Muscle of leg (tissue), 16 donors: ENCODE measurements at places on chromosomes 16 and 17. TPM values are rescaled to one million over a fixed set of nuclear protein-coding genes. Genes with fewer than 3 reads are reported as not detected.

PNMT gene
- 3.2 TPM for total RNA-seq

HEXIM2 gene
- total RNA-seq = 6.2 TPM

ARHGAP44 gene
- 3.0 TPM for total RNA-seq

ASPHD1 gene
- 0.09 TPM for total RNA-seq

- peak; percentile 48 for DNase-seq
- peak overlapping the region; percentile 45 for H3K27ac ChIP-seq
- H3K4me1 ChIP-seq = peaks cover 62% of the 10 kb centered on the region
- no peak overlapping the region for H3K4me3 ChIP-seq
Observed at GRCh38 chr17:2082003-2082781, 27.3 kb downstream of the HIC1 start.

- DNase-seq = no peak
- H3K4me1 ChIP-seq = no peaks in the 10 kb centered on the region
- no peaks in the 10 kb centered on the region for H3K36me3 ChIP-seq
- H3K27ac ChIP-seq = no peak overlapping the region
- peaks cover 3% of the 10 kb centered on the region for H3K27me3 ChIP-seq
Observed at GRCh38 chr17:74072340-74072739, 131.1 kb upstream of the RPL38 start.

DNA sequence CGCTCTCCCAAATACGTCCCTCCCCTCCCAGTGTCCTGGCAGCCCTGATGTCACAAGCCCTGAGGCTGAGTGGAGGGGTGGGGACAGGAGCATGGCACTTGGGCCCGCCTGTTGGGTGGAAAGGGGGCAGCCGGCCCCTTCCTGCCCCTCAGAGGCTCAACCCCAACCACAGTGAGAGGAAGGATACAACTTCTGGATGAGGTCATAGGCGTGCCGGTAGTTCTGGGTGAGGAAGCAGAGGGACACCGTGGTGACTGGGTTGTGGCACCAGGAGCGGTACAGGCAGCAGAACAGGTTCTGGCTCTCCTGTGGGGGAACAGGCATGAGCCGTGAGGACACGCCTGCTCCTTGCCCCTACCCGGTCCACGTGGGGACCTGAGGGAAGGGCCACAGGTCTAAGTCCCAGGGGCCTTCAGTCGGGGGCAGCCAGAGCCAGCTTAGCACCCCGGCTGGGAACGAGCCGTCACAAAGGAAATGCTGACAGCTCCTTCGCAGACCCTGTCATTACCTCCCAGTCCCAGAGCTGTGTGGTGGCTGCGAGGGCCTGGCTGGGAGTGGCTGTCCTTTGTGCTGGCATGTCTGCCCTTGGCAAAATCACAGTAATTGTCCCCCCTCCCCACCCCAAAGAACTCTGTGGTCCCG is 11.2 kb upstream of the MTSS2 start:
- no peaks in the 10 kb centered on the region for H3K27me3 ChIP-seq
- H3K4me3 ChIP-seq = no peak overlapping the region
- H3K27ac ChIP-seq = peak overlapping the region; percentile 71
- H3K36me3 ChIP-seq = peaks cover 17% of the 10 kb centered on the region
- peaks cover 99% of the 10 kb centered on the region for H3K4me1 ChIP-seq

GRCh38 chr17:20120836-20121235 is 111.7 kb downstream of the SPECC1 start:
- no peak overlapping the region for H3K4me3 ChIP-seq
- H3K27ac ChIP-seq = no peak overlapping the region
- DNase-seq = peak; percentile 70
- peaks cover 2% of the 10 kb centered on the region for H3K27me3 ChIP-seq
- peaks cover 15% of the 10 kb centered on the region for H3K4me1 ChIP-seq

DNA sequence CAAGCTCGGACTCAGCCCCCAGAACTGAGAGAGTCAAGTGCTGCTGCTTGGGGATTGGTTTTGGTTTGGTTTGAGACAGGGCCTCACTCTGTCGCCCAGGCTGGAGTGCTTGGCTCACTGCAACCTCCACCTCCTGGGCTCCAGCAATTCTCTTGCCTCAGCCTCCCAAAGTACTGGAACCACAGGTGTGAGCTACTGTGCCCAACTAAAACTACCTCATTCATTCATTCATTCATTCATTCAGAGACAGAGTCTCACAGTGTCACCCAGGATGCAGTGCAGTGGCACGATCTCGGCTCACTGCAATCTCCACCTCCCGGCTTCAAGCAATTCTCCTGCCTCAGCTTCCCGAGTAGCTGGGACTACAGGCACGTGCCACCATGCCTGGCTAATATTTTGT is 24.7 kb downstream of the UNKL start:
- H3K4me3 ChIP-seq = no peak overlapping the region
- no peaks in the 10 kb centered on the region for H3K27me3 ChIP-seq
- no peak overlapping the region for H3K27ac ChIP-seq
- H3K36me3 ChIP-seq = peaks cover 56% of the 10 kb centered on the region

DNA sequence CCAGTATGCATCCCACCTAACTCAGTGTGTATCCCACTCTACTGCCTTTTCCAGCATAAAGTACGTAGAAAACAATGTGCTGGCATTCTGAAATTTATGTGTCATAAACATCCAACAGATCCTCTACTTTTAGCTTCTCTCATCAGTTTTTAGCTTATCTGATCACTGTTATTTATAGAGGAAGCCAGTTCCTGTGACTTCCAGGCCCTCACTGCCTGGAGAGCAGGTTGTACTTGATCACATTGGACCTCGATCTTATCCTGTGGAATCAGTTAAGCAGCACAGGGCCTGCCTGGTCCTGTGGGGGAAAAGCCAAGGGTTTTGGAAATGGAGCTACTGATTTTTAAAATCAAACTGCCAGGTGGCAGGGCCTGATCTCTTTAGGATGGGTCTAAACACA is 30.8 kb downstream of the PRSS54 start:
- H3K4me1 ChIP-seq = no peaks in the 10 kb centered on the region
- H3K27me3 ChIP-seq = no peaks in the 10 kb centered on the region
- DNase-seq = no peak
- no peak overlapping the region for H3K27ac ChIP-seq
- no peak overlapping the region for H3K4me3 ChIP-seq
- peaks cover 4% of the 10 kb centered on the region for H3K36me3 ChIP-seq

DNA sequence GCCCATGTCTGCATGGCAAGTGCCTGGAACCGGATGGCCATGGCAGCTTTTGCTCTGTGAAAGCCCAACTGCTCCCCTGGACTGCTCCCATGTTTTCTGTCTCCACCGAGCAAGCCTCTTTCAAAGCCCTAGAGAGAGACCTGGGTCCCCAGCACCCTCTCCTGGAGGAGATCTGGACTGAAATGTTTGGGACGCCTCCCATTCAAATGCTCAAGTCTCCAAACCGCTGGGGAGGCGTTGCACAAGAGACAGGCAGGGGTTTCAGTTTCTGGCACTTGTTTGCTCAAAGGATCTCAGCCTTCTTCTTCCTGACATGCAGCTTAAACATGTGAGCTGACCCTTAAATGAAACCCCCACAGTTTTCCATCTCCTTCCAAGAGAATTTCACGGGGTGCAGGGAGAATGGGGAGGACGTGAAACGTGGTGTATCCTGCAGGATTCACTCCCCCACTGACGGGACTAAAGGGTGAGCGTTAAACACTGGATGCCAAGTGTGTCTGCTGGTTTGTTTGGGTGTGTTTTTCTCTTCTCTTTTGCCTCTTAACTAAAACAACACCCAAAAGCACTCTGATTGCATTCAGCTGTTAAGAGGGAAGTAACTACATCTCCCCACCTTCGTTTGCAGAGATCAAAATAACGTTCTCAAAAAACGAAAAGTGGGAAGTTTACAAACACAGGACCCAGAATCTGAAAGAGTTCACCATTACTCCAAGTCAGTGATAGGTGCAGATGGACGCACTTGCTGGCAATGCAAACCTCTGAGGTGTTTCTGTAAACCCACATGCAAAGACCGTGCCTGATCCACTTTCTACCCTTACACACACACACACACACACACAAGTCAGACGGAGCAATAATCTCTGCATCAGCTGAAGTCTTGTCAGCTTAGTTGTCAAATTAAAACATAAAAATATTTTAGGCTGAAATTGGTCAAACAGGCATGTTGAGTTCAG is 256.9 kb downstream of the C16orf95 start:
- peaks cover 4% of the 10 kb centered on the region for H3K4me1 ChIP-seq
- DNase-seq = peak; percentile 58
- H3K27ac ChIP-seq = no peak overlapping the region

DNA sequence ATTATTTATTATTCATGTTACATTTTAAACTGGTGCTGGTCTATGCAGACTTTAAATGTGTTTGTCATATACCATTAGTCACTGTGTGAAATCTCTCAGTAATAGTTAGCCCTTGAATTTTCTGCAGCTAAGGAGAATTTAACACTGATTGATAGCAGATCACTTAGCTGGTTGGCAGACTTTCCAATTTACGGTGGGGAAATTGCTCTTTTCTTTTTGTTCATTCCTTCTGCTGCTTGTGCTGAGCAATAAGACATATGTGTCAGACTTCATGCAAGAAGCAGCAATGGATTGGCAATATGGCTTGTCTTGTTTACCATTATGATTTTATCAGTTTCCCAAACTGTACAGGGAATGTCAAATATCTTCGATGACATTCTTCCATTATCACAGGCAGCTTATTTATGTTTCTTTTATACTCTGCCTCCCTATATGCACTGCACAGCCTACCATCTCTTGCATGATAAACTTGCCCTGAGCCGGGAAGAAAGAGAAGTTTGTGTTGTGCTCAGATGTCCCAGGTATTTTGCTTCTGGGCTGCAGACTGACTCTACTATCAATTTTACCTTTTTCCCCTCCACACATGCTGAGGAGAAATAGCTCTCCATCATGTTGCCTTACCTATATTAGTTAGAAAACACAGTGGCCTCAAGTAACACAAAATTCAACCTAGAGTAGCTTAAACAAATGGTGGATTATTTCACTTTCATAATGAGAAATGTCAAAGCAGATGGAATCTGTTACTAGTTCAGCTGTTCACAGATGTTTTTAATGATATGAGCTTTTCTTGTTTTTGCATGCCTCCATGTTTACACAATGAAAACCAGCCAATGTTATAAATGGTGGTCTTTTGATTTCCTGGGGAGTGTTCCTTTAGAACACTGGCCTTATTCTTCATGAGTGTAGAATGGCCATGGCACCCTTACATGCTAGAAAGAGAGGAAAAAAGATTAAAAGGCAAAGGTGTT is 968.1 kb upstream of the GOT2 start:
- DNase-seq = no peak
- no peak overlapping the region for H3K4me3 ChIP-seq
- no peaks in the 10 kb centered on the region for H3K4me1 ChIP-seq
- no peaks in the 10 kb centered on the region for H3K27me3 ChIP-seq
- H3K36me3 ChIP-seq = no peaks in the 10 kb centered on the region

DNA sequence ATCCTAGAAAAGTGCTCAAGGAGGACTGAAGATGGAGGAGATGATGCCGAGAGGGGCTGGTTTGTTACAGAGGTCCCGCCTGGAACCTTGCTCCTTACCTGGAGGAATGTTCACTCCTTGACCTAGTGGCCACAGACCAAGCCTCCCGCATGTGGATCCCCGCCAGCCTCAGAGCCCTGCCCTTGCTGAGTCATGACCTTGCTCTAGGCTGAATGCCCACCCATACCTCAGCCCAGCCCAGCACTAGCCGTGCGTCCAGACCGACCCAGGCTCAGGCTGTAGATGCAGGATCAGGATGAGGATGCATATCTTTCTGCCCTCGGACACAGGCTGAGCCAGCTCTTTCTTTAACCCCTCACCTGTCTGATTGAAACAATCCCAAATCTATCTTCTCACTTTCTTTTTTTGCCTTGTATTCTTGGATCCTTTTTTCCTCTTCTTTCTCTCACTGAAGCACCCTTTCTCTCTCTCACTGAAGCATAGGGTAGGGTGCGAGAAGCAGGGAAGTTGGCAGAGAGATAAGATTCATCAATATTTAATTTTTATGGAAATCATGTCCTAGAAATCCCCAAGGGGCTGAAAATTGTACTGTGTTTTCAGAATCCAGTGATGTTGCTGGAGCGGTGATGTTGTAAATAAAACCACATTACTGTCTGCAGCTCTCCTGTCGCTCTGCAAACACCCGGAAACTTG is 34.9 kb downstream of the WSCD1 start:
- H3K4me3 ChIP-seq = no peak overlapping the region
- no peak for DNase-seq
- peaks cover 10% of the 10 kb centered on the region for H3K4me1 ChIP-seq

GRCh38 chr17:74563358-74563757 is 4.0 kb downstream of the CD300H start:
- H3K4me3 ChIP-seq = no peak overlapping the region
- H3K4me1 ChIP-seq = no peaks in the 10 kb centered on the region
- no peak for DNase-seq
- H3K27me3 ChIP-seq = peaks cover 10% of the 10 kb centered on the region
